SK-N-SH (cell line): ENCODE measurements at places on chromosomes 7 and 10. TPM values are rescaled to one million over a fixed set of nuclear protein-coding genes. Genes with fewer than 3 reads are reported as not detected.

The TMEM139 gene
- 0.05 and 0.19 TPM in 2 replicates for polyA plus RNA-seq

The IKZF1 gene
- polyA plus RNA-seq = not detected in 2 replicates

The ZEB1 gene
- polyA plus RNA-seq = 5.4 and 6.6 TPM in 2 replicates

The LMBR1 gene
- 20.0 and 24.6 TPM in 2 replicates for polyA plus RNA-seq

The RNF32 gene
- 2.2 and 2.3 TPM in 2 replicates for polyA plus RNA-seq

The STEAP1 gene
- 17.0 and 23.4 TPM in 2 replicates for polyA plus RNA-seq

The AGR3 gene
- polyA plus RNA-seq = not detected in 2 replicates

The HSPB1 gene
- polyA plus RNA-seq = 439 and 824 TPM in 2 replicates

The VGF gene
- polyA plus RNA-seq = 17.4 and 54.3 TPM in 2 replicates

The OR2A5 gene
- not detected in 2 replicates for polyA plus RNA-seq

The SPDYE3 gene
- polyA plus RNA-seq = not detected in 2 replicates

The SPDYE11 gene
- polyA plus RNA-seq = not detected in 2 replicates

The FAM25A gene
- polyA plus RNA-seq = not detected in 2 replicates

The NXPH1 gene
- not detected in 2 replicates for polyA plus RNA-seq

The C10orf71 gene
- polyA plus RNA-seq = not detected in 2 replicates

The BLNK gene
- not detected in 2 replicates for polyA plus RNA-seq
